ENCODE measurements at places on chromosomes 3 and 15.
A peak's percentile ranks its signal among the peaks of the same experiment; 100 is the strongest.

- DNase-seq: no peak
Measured at GRCh38 chr15:66232267-66232625, 21.3 kb downstream of the MEGF11 start.

- no peak for DNase-seq
Measured at GRCh38 chr15:79329171-79329611, 18.3 kb downstream of the TMED3 start.

GRCh38 chr15:38002883-38003477, 68.5 kb downstream of the TMCO5A start:
- peak; percentile 10 for DNase-seq

- DNase-seq: no peak
Measured at GRCh38 chr15:47577461-47577860, 139.8 kb upstream of the SEMA6D start.

- DNase-seq: no peak
Measured at GRCh38 chr3:196270499-196270898, 17.0 kb downstream of the PCYT1A start.

DNA sequence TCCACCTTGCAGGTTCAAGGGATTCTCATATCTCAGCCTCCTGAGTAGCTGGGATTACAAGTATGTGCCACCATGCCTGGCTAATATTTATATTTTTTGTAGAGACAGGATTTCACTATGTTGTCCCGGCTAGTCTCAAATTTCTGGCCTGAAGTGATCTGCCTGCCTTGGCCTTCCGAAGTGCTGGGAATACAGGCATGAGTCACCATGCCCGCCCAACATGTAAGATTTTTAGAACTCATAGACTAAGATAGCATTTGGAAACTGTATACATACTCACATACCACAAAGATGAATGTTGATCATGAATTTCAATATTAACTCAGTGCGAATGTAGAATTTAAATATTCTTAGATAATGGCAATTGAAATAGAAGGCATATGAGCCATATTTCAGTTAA, 718.9 kb downstream of the NLGN1 start:
- DNase-seq: no peak

- no peak for DNase-seq
Measured at GRCh38 chr3:110815008-110815583, 256.5 kb upstream of the NECTIN3 start.

GRCh38 chr3:126128504-126129397, 44.8 kb upstream of the SLC41A3 start:
- DNase-seq: no peak

DNA sequence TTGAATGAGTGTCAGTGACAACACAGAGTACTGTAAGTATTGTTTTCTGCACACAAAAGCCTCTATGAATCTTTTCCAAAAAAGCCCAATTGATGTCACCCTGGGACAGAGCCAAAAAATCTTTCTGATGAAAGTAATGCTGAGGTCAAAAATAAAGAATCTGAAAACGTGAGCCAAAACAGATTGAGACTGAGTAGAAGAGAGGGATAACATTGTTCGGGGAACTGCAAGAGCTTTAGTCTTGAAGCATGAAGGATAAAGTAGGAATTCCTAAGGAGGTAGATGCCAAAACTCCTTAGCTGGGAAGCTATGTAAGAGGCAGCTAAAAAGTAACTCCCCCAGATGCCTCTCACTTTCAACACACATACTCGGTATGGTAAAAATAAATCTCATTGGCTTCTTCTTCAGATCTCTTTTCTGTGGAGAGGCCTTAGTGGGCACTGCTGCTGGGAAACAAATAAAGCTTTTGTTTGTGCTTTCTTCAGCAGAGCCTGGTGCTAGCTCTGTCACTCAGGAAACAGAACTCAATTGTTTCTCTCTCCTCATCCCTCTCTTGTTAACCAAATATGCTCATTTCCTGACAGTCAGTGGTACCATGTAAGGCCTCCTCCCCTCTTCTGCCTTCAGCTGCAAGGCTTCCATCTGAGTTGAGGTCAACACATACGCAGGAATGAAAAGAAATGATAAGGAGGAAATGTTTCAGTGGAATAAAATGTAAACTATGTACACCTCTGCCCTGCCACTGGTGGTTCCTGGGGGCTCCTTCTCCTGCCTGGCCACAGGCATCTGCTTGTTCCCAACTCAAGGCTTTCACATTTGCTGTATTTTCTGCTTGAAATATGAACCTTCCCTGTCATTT, 58.1 kb downstream of the CD200 start:
- no peak for DNase-seq

GRCh38 chr3:52839268-52839575, 4.4 kb upstream of the MUSTN1 start:
- DNase-seq: no peak

GRCh38 chr3:57184526-57184925, 15.3 kb downstream of the HESX1 start:
- no peak for DNase-seq
